IPS DF 6.9 (cell line): ENCODE measurements at places on chromosomes 12 and 14.

DNA sequence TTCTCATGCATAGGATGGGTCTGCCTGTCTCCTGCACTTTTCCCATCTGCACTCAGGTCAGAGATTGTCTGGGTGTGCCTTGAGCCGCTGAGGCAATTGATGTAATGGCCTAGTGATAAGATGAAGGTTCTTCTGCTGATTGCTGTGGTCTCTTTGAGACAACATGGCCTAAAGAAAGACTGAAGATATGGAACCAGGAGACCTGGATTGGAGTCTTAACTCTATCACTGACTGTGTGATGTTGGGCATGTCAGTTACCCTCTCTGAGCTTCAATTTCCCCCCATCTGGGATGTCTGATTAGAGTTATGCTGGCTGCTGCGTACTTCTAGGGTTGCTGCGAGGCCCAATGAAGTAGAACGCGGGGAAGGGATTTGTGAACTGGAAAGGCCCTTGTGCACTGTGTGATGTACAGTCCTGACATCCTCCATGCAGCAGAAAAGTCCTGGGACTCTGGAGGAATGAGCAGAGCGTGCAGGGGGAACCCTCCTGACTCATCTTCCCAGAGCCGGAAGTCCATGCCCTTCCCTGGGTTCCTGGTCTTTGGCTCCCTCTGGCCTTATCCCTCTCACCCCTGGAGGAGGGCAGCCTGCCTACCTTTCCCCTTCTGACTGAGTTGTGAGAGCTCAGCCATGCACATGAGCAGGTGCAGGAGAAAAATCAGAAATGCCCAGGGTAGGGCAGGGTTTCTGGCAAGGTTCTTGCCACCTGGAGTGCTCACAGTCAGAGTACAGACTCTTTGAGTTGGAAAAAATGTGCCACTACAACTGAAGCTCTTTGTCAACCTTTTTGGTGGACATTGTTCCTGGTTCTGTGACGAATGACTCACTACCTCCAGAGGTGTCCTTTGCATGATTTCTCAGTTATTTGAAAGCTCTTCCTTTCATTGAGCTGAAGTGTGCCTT is 21.1 kb downstream of the PLEKHD1 start:
- no peak for DNase-seq
- H3K27me3 ChIP-seq, result no peaks in the 10 kb centered on the region; the same call in 1 of the 2 replicates
- H3K4me3 ChIP-seq, result no peak overlapping the region

GRCh38 chr14:103301512-103302354 is 32.3 kb upstream of the EIF5 start:
- no peak overlapping the region for H3K4me3 ChIP-seq
- no peaks in the 10 kb centered on the region for H3K36me3 ChIP-seq
- H3K4me1 ChIP-seq, result no peaks in the 10 kb centered on the region; the same call in 1 of the 2 replicates

- H3K4me3 ChIP-seq, result no peak overlapping the region
- no peaks in the 10 kb centered on the region for H3K4me1 ChIP-seq
- no peaks in the 10 kb centered on the region for H3K27me3 ChIP-seq
- no peak for DNase-seq
- H3K36me3 ChIP-seq, result no peaks in the 10 kb centered on the region
- H3K27ac ChIP-seq, result no peak overlapping the region
Observed at GRCh38 chr12:69994724-69995173, 169.7 kb downstream of the MYRFL start.

GRCh38 chr12:3308609-3309008 is 182.4 kb upstream of the PRMT8 start:
- H3K27ac ChIP-seq, result no peak overlapping the region
- no peak for DNase-seq
- no peak overlapping the region for H3K4me3 ChIP-seq
- H3K27me3 ChIP-seq, result no peaks in the 10 kb centered on the region

- H3K4me3 ChIP-seq, result no peak overlapping the region
- H3K4me1 ChIP-seq, result no peaks in the 10 kb centered on the region
- DNase-seq, result no peak
Observed at GRCh38 chr12:109983432-109984142, 12.6 kb downstream of the GIT2 start.

DNA sequence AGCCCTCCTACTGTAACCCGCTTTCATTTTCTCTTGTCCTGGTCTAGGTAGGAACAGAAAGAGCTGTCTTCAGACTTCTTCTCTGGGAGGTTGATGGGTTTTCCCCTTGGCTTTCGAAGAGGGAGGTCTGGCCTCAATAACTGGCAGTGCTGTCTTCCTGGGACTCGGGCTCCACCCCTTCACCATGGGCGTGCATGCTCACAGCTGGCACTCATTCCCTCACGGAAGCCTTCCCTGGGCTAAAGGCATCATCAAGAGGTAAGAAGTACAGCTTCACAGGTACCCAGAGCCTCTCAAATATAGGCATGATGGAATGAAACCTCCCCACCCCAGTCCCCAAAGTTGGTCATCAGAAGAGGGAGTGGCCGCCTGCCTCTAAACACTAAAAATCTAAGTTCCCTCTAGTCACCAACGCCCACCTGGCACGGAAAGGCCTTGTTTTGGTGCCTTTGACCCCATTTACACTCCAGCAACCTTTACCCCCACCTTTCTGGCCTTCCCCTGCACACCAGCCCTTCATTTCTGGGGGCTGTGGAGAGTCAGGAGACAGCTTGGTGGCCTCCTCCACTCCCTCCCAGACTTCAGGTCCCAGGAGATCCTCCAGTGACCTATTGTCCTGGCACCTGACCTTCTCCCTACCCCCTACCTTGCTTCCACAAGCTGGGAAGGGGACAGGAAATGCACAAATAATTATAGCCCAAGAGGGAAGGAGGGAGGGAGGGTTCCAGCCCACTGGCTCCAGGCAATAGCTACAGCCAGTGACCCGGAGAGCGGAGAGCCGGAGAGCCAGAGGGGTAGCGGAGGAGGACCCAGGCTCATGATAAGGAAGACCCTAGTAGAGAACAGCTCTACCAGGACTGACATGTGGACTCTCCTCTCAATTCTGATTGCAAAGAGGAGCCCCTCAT is 2.8 kb downstream of the RAPGEF3 start:
- no peaks in the 10 kb centered on the region for H3K27me3 ChIP-seq
- H3K4me1 ChIP-seq, result peaks cover 14% of the 10 kb centered on the region
- no peak for DNase-seq
- H3K4me3 ChIP-seq, result no peak overlapping the region
- H3K27ac ChIP-seq, result no peak overlapping the region

GRCh38 chr12:79591988-79592387 is 98.8 kb downstream of the PAWR start:
- no peaks in the 10 kb centered on the region for H3K27me3 ChIP-seq
- no peak for DNase-seq

DNA sequence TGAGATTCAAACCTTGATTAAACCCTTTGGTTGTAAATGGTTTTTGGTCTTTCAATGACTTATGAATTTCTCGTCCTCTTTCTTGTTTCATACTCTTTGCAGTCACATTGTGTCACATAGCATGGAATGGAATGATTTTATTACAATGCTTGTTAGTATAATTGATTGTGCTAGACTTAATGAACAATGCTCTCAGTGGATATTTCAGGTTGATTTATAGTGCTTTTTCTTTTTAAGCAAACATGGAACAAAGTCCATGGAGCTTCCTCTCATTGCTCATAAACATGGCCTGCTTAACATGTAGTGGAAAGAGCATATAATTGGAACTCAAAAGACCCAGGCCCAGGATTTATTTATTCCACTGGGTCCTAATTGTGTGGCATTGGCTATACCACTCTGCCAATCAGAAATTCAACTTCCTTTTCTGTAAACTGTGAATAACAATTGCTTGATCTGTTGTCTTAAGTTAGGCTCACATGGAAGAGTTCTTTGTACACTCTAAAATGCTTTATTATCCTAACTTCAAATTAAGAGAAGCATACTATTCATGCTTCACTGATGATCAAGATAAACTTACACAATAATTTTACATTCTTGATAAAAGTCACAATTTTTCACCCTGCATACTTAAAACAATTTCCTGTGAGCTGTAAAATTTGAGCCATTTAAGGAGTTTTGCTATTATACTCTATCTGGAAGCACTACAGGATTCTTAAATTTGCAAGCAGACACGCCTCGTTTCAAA is 370.5 kb upstream of the PDE3A start:
- H3K36me3 ChIP-seq, result no peaks in the 10 kb centered on the region
- H3K27me3 ChIP-seq, result no peaks in the 10 kb centered on the region
- H3K4me3 ChIP-seq, result no peak overlapping the region
- H3K4me1 ChIP-seq, result no peaks in the 10 kb centered on the region
- no peak for DNase-seq

DNA sequence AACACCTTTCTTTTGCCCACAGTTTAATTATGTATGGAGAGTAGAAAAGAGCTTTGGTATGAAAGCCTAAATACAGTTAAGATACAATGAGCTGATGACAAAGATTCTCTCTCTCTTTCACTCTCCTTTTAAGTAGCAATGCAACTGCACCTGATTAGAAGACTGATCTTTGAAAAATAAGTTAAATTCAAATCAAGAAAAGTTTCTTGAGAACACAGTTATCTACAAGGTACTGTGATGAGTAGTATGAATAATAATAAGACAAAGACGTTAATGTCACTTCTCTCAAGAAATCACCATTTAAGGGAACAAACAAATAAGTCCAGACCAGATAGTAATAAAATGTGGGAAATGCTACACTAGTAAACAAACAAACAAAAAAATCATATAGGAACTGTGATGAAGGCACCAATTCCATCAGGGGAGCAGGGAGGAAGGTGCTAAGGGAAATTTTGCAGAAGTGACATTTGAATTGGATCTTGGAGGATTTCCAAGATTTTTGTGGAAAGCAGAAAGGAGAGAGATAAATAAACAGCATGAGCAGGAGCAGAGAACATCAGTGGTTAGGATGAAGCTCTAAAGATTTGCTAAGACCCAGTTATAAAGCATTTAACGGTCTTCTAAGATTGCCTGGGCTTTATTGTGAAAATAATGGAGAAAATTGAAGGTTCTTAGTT is 65.2 kb upstream of the STK38L start:
- H3K4me3 ChIP-seq, result no peak overlapping the region
- no peak overlapping the region for H3K27ac ChIP-seq
- no peaks in the 10 kb centered on the region for H3K36me3 ChIP-seq
- DNase-seq, result no peak
- no peaks in the 10 kb centered on the region for H3K27me3 ChIP-seq
- no peaks in the 10 kb centered on the region for H3K4me1 ChIP-seq

DNA sequence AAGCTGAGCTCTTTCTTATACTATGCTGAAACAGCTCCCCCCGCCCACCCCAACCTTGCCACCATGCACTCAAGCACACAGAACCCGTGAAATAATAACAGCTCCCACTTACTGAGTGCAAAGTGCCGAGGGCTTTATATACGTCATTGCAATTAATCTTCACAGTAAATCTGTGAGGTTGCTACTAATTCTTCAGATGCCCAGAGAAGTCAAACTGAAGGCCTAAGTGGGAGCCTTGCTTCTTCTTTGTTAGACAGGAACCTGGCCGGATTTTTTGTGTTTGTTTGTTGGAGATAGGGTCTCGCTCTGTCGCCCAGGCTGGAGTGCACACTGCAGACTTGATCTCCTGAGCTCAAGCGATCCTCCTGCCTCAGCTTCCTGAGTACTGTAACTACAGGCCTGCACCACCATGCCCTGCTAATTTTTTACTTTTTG is 34.0 kb downstream of the VCPKMT start:
- H3K4me1 ChIP-seq, result no peaks in the 10 kb centered on the region; the same call in 1 of the 2 replicates
- H3K27ac ChIP-seq, result no peak overlapping the region
- no peaks in the 10 kb centered on the region for H3K27me3 ChIP-seq
- H3K36me3 ChIP-seq, result no peaks in the 10 kb centered on the region; the same call in 1 of the 2 replicates
- no peak for DNase-seq

GRCh38 chr12:67459173-67459572 is 189.4 kb upstream of the DYRK2 start:
- no peaks in the 10 kb centered on the region for H3K4me1 ChIP-seq
- H3K4me3 ChIP-seq, result no peak overlapping the region
- DNase-seq, result no peak
- no peak overlapping the region for H3K27ac ChIP-seq
- H3K27me3 ChIP-seq, result no peaks in the 10 kb centered on the region
- no peaks in the 10 kb centered on the region for H3K36me3 ChIP-seq

DNA sequence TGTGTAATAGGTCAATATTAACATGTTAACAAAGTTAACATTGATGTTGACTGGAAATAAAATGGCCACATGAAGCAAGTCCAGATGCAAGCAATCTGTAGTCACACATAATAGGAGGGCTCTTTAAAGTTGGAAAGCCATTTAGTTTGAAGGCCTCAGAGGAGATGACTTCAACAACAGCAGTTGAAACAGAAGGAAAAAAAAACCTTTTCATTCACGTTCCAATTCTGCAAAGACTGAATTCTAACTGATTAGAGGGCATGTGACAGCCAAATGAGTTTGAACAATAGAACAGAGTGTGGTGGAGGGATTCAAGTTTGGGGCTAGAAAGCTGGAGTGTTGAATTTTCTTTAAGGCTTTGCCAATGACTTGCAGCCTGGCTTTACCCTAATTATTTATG is 41.5 kb upstream of the DAAM1 start:
- H3K4me3 ChIP-seq, result no peak overlapping the region
- H3K27me3 ChIP-seq, result no peaks in the 10 kb centered on the region
- H3K36me3 ChIP-seq, result no peaks in the 10 kb centered on the region
- no peak overlapping the region for H3K27ac ChIP-seq

DNA sequence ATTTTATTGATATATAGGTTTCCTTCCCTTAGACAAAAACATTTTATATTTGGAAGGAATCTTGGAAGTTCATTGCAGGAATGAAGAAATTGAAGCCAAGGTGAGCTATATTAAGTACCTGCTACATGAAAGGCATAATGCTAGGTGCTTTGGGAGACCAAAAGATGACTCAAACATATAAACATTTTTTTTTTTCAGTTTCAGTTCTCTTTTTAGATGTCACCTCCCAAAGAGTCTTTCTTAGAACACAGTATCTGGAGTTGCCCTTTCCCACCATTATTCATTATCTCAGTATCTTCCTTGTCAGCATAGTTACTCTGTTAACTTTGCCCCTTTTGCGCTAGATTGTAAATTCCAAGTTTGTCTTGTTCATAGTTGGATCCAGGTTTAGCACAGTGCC is 1.1 kb downstream of the LIN52 start:
- no peak for DNase-seq
- H3K27ac ChIP-seq, result no peak overlapping the region
- H3K4me3 ChIP-seq, result no peak overlapping the region
- H3K27me3 ChIP-seq, result no peaks in the 10 kb centered on the region
- no peaks in the 10 kb centered on the region for H3K4me1 ChIP-seq
- no peaks in the 10 kb centered on the region for H3K36me3 ChIP-seq
